T-helper 17 cell (primary cell): ENCODE measurements at places on chromosomes 7 and 10.

DNA sequence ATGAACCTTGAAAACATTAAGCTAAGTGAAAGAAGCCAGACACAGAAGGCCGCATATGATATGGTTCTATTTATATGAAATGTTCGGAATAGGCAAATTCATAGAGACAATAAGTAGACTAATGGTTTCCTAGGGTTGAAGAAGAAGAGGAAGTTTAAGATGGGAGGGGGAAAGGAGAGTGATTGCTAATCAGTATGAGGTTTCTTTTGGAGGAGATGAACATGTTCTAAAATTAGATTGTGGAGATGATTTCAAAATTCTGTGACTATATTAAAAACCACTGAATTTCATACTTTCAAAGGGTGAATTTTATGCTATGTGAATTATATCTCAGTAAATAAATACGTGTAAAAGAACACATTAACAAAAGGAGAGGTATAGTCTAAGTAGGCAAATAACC lies 176.4 kb upstream of the HPS1 start:
- DNase-seq = no peak

DNA sequence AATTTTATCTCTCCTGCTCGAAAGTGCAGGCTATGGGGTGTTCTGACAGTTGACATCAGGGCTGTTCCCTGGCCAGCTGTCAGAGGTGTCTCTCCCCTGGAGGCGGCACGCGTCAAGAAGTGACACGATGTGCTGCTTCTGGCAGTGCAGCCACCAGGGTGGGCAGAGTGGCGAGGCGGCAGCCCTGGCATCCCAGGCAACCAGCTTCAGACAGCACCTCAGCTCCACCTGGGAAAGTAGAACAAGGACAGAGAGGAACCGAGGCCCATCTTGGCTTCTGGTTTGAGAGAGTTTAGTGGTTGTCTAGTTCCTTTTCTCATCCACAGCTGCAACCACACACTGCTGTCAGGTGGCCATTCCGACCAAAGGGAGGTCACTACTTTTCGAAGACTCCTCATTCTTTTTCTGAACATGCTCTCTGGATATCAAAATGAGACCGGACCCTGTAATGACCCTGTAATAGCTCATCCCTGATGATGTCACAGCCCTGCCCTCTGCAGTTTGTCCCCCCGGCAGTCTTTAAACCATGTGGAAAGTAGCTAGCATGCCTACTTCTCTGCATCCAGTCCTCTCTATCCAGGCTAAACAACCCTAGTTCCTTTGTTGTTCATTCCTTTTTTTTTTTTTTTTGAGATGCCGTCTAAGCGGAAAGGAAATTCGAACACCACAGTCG lies 381.0 kb upstream of the NRP1 start:
- DNase-seq = no peak

DNA sequence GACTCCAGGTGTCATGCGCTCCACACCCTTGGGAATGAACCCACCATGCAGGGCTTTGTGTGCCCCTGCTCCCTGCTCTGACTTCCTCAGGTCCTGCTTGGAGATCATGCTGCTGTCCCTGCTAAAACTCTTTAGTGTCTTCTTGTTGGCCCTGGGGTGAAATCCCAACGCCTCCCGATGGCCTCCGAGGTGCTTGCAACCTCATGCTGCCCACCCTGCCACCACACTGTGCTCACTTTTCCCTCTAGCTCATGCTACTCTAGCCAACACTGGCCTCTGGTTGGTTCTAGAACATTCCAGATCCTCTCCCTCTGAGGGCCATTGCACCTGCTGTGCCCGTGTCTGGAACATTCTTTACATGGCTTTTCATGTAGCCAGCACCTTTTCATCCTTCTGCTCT lies 227.7 kb downstream of the ADAM12 start:
- DNase-seq = no peak

DNA sequence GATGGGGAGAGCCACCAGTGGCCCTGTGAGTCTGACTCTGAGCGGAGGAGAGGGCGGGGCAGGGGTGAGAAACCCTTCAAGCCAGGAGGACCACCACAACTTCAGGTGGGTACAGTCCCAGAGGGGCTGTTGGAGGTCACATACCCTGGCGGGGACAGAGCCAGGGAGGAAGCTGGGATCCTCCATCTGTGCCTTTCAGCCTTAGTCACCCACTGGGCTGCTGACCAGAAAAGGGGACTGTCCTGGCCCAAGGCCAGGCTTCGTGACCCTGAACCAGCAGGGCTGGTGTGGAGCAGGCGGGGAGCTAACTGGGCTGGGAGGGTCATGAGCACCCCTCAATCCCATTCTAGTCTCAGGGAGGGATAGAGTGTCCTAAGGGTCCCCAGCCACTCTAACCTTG lies 1.5 kb upstream of the CALHM3 start:
- no peak for DNase-seq

GRCh38 chr10:14093730-14094484 lies 236.8 kb downstream of the FRMD4A start:
- no peak for DNase-seq

GRCh38 chr10:28503114-28503513 lies 29.8 kb upstream of the WAC start:
- no peak for DNase-seq

DNA sequence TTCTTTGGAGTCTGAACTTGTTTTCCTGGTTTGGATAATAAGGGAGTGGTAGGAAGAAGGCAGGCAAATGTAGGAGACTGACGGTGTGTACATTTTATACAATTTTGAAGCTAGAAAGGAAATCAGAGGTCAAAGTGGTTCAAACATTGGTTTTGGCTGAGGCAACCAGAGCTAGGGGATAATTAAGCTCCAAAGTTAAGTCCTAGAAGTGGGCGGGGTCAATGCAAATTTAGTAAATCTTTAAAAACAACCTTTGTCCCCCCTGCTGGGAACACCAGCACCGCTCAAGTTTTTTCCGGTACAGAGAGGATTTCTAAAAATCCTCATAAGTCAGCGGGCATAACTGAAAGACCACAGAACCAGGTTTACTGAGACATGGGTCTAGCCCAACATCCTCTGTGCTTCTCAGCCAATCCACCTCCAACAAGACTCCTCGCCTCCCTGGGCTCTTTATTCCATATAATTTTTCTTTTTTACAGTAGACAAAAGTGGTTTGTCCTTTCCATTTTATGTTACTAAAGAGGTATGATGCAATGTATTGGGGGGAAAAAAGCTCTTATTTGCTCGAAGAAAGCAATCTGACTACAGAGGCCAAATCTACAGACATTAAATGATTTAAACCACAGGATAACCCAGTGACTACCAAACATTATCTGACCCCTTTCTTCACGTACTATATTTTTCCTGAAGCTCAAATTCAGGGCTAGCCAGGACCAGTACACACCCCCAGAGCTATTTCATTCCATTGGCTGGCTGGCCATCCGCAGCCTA lies 1.6 kb downstream of the GLUD1 start:
- DNase-seq = peak; percentile 16

GRCh38 chr7:126403040-126403439 lies 849.7 kb downstream of the GRM8 start:
- no peak for DNase-seq

GRCh38 chr7:121002048-121002756 lies 13.7 kb downstream of the CPED1 start:
- no peak for DNase-seq

GRCh38 chr7:69095649-69096048 lies 502.6 kb upstream of the AUTS2 start:
- DNase-seq = no peak

DNA sequence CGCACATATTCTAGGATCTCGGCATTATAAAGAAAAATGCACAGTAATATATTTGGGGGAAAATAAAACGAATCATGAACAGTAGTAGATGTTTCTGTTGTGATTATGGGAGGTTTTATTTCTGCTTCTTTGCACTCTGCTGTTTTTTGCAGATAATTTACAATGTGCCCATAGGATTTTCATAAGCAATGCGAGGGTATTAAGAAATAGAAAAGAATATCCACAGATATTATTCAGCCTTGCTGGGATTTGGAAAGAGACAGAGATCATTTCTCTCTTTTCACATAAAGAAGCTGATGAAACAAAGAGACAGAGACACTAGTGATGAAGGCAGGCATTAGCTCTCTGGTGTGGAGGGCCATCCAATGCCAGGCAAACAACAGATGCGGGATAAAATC lies 158.6 kb downstream of the KCNMA1 start:
- DNase-seq = no peak

DNA sequence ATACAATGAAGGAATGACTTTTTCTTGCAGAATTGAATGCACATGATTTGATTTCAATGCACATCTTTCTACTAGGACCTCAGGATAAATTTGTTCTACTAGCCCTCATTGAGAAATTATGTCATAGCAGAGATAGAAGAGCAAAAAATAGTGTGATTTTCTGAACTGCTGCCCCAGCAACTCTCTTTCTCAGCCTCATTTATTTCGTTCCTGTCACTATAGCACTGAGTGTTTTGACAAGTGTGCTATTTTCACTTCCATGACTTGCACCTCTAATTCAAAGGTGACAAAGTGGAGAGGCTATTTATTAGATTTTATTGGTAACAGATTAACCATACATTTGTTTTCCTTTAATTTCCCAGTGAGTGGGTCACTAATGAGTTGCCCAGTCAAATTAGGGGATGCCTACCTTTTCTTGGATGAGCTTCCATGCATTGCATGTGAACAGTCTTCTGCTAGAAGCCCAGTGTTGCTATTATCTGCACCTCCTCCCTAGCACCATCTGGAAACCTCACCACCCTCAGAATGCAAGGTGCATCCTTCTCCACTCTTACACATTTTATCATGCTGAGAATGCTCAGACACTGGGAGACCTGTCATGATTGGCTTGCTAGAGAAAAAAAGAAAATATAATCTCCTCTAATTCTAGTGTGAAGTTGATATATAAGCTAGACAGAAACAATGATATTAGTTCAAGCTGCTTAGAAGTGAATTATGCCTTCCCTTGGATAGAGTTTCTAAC lies 119.6 kb upstream of the CTTNBP2 start:
- DNase-seq = no peak
